ENCODE measurements at places on chromosomes 7 and 10.

DNA sequence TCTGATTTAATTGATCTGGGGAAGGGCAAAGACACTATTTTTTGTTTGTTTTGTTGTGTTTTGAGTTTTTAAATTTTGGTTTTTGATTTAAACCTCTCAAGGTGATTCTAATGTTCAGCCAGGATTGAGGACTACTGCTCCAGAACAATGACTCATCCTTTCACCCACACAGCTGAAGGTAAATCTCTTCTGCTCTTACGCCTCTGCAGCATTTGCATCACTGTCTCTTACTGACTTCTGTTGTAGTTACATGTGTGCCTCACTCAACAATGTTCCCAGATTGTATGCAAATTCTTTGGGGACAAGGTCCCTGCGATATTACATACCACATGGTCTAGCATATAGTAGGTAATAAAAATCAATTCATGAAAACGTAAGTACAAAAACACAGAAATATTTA lies 467.5 kb upstream of the LRRN3 start:
- no peak for DNase-seq

GRCh38 chr7:141408440-141408839 lies 142.8 kb upstream of the AGK start:
- DNase-seq = no peak

DNA sequence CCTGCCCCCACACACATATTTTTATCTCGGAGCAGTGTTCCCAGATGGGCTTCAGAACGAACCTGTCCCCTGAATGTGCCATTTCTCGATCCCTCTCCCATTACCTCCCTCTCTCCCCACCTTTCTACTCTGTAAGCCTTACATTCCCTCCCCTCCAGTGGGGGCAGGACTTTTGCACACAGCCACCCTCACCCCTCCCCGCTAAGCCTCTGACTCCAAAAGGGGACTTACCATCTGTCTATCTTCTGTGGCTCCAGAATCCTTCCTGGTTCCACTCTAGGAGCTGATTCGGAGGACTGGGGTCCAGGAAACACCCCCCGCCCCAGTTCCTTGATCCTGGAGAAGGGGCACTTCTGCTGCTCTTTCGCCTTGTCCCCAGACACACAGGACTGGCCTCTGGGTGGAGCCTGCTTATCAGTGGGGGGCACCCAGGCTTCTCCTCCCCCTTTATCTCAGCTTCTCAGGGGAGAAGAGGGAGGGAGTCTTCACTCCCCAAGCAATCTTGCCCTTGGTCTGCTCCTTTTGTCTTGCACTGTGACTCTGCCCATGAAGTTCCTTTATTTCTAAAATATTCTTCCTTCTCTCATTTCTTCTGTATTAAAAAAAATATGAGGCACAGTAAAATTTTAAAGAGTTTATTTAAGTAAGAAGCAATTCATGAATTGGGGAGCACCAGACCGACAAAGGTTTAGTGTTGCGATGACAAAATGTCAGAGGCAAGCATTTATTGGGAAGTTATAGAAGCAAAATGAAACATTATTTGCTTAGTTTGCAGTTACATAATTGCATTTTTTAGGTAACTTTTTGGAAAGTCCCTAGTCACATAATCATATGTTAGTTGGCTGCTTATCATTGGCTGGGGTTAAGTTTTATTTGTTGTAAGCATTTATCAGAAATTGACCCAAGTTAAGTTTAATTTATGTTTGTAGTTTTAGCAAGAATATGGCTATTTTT lies at the start of gene KEL:
TSS of gene KEL (minus strand) at position 391 of the 954 bp plus-strand sequence. CDS start at position 234, 157 bp downstream.
- DNase-seq = no peak

DNA sequence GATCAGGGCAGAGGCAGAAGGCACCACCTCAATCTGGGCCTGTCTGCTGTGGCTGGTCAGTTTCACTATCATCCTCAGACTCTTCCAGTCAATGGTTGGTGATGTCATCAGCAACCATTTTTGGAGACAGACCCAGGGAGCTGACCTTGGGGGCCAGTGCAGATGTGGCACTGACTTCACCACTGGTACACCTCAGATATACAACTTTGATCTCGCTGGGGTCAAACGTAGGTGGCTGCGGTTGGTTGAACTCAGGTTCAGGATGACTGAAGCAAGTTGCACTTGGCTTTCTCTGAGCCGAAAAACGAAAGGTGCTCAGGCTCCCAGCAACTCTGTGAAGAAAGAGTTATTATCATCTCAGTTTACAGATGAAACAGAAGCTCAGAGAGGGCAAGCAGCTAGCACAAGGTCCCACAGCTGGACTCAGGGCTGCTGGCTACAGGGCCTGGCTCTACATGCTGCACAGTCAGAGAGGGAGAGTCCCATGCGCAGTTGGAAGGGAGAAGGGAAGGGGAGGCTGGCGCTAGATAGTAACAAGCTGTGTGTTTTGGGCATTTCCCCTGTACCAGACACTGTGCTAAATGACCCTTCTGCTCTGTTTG lies 27.2 kb downstream of the ANKRD16 start:
- DNase-seq = no peak

DNA sequence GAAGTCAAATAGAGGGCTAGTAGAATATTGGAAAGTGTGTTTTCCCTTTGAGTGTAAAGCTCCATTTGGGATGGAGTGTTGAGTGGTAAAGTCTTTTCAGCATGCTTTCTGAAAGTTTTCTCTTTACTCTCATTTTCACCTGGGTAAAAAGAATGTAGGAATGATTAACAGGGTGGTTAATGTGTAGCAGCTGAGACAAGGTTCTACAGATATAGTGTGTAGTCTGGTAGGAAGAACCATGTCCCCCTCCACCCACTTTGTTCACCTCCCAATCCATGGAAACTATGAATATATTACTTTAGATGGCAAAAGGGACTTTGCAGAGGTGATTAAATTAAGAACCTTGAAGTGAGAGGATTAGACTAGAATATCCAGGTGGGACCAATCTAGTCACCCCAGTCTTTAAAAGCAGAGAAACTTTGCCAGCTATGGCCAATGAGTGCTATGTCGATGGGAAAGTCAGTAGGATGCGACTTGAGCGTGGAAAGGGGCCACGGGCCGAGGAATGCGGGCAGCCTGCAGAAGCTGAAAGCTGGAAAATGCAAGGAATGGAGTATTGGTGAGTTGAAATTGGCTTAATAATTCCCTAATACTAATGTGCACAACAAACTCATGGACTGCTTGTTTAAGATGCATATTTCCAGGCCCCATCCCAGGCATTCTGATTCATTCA lies 166.3 kb upstream of the AHR start:
- no peak for DNase-seq

Data from NCI-H1092 treated with DMSO at 0.1 percent for 48 hours (cell line).